ENCODE measurements at places on chromosomes 1 and 21.

GRCh38 chr1:23215751-23216449 lies 1.4 kb downstream of the HTR1D start:
- no peak for DNase-seq

- no peak for DNase-seq
Measured at GRCh38 chr1:171279234-171279633, 30.9 kb downstream of the FMO1 start.

DNA sequence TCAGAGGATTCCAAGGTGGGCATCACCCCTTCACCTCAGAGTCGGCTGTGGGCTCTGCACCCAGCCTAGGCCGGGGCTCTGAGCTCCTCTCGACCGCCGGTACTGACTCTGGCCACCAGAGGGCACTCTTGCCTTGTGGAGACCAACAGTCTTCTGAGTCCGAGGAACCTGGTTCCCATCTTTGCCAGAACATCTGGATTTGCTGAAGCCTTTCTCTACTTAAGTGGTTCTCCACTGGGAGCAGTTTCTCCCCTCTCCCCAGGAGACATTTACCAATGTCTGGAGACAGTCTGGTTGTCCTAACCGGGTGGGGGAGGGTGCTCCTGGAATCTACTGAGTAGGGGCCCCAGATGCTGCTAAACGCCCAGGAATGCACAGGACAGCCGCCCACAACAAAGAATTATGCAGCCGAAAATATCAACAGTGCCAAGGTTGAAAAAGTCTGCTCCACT lies 9.4 kb downstream of the ETV3L start:
- peak; percentile 90 for DNase-seq

- peak; percentile 25 for DNase-seq
Measured at GRCh38 chr1:196393742-196394141, 214.5 kb downstream of the KCNT2 start.

DNA sequence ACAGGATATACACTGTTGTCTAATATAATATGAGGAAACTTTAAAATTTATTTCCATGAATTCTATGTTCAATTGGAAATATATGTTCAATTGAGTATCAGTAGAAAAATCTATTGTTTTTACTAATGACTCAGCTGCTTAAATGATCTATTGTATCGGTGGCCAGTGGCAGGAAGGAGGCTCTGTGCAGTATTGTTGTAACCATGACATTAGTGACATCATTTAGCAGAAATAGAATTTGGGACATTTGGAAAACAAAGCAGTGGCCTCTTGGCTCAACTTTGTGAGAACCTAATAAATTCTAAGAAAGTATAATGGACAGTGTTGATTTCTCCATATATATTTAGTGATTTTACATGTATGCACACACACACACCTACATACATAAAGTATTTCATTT lies 257.4 kb downstream of the PDE4B start:
- DNase-seq: no peak

GRCh38 chr1:64535938-64536835 lies 66.3 kb downstream of the CACHD1 start:
- no peak for DNase-seq

DNA sequence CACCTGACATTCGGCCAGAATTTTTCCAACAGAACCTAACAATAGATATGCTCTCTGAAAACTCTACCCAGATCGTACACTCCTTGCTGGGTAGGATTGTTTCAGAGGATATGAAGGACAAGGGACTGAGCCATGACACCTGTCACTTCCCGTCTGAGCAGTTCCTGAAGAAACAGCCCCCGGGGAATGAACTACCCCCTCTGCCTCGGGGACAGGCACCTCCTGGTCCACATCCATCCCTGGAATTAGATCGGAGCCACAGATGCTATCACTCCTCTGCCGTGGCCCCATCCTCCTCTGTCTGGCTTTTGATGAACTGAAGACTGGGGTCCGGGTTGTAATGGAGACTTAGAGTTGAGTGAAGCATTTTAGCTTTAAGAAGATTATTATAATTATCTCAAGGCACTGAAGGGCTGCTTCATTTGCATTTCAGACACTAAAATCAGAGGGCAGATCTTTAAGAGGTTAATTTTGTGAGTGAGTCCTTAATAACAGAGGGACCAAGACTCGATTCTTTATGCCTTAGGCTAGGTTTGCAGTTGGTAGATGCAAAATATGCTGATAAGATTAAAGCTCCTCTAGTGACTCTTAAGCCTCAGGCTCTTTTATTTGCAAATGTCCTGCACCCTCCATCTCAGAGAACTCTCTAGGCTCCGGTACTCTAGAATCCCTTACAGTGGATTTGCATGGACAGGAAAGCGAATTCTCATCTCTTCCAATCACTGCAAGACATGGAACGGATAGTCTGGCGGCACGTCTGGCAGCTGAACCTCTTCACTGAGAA lies 333.8 kb downstream of the KIF26B start:
- DNase-seq: no peak

DNA sequence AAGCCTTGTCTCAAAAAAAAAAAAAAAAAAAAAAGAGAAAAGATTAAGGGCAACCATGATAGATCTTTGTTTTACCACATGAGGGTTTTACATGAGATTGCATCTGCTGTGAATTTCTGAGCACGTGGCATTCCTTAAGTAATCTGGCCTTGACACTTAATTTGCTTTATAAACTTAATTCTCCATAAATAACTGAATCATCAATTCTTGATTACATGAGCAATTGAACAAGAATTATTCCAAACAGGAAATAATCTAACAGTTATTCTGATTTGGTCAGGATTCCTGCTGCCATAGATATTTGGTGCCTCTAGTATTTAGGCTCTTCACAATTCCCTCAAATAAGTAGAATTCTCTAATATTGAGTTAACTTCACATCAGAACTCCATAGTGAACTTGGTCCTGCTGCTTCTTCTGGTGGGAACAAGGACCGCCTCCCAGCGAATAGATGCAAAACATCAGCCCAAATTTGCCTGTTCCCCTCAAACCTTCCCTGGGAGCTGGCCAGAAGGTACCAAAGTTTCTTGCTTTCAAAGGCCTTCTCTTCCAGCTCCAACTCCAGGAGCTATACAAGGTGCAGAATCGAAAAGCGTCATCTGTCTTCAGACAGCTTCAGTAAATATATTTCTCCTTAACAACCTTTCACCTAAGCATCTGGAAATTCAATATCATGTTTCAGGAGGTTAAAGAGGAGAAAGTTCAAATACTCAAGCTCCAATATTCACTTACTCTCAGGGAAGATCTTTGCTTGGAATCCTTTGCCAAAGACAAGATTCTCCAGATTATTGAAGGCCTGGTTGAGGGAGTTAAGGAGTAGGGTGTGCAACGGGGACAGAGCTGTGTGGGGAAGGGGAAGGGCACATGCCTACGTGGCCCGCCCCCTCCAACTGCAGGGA lies 1.0 kb downstream of the KRTCAP2 start:
- no peak for DNase-seq

DNA sequence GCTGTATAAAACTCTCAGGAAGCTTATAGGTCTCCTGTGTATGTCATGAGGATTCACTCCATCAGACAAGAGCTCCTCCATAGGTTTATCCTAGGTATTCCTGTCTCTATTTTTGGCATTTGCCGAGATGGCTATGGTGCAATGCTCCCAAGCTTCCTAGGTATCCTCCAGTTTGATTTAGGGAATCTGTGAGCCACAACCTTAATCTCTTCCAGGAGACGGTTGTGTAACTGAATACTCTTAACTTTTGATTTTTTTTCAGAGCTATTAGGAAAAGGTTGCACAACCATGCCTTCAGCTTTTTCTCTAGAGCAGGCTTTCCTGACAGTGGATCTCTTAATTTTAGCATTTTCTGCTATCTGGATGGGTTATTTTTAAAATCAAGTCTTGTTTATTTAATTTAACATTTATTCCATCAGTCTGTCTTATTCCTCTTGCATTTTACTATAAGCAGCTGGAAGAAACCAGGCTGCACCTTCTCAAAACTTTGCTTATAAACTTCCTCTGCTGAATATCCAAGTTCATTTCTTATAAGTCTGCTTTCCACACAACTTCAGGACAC lies 69.4 kb upstream of the BACE2 start:
- DNase-seq: no peak

DNA sequence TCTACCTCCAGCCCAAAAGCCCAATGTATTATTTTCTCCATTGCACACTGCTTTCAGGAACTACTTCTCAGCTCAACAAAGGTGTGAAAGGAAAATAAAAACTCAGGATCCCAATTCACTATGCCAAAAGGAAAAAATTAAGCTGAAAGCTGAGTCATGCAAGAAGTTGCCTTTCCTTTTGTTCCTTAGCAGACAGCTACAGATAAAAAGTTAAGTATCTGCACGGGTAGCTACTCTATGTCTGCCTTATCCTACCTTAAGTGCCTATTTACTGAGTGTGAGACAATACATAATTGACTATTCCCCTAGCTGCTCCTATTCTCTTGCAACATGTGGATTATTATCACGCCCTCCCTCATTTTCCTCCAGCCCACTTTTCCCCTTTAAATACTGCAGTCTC lies 84.1 kb downstream of the ADCY10 start:
- DNase-seq: no peak

DNA sequence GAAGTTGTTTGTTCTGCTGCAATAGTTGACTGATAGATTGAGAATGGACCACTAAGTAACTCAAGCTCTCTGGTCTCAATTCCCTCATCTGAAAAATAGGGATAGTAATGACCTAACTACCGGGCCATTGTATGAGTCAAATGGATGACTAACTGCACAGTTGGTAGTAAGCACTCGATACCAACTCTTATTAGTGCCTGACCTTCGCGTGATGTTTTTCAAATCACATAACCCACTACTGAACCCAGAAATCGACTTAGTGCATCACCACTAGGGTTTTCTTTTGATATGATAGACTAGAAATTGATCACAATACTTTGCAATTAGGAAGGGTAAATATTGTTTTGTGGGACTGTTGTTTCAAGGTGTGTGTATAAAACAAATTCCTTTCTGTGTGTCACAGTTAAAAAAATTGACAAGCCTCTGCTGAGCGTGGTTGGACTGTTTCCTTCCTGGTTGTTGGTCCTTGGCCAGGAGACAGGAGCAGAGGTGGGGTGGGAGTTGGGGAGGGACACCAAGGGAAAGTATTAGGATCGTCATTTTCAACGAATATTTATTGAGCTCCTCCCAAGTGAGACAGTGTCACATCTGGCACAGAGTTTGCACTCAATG lies 54.0 kb upstream of the LRP8 start:
- no peak for DNase-seq

- DNase-seq: no peak
Measured at GRCh38 chr1:234737967-234738314, 128.0 kb upstream of the IRF2BP2 start.

- DNase-seq: no peak
Measured at GRCh38 chr1:39995973-39996393, 41.0 kb downstream of the MFSD2A start.

DNA sequence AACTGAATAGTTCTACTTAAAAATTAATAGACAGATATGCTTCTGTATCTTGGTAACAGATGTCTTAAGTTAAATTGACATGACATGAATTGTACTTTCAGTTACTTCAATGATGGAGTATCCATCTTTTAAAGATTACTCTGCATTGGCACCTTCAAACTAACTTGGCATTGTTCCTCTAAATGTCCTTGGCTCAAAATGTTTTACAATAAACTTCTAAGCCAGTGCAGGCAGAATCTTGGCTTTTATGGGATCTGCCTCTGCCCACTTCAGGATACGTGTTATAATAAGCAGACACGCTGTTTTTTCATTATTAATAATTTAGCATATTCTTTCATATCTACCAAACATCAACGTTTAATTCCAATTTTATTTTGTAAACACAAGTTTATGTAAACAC lies 873.4 kb upstream of the ADAMTS5 start:
- DNase-seq: no peak

DNA sequence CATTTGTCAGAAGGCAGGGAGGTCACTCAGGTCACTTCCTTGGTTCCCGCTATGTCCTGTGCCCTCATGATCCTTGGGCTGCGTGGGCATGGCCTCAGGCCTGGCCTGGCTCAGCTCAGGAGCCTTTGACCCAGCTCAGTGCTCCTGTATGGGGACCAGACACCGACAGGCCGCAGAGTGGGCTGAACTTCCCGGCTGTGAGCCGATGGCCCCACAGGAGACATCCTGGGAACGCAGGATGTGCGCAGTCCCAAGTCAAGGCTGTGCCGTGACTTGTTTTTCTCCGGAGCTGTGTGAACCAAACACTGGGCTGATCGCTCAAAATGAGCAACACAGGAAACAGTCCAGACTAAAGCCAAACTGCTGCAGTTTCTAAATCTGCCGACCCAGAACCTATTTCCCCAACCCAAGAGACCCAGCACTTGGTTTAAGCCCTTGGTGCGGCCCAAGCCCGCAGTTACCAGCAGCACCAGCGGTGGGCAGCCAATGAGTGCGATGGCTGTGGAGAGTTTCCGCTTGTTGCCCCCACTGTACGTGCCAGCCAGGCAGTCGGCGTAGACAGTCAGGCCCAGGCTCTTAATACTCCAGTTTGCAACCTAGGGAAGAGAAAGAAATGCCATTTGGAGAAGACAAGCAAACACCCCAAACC lies 92.3 kb upstream of the GCLM start:
- no peak for DNase-seq

DNA sequence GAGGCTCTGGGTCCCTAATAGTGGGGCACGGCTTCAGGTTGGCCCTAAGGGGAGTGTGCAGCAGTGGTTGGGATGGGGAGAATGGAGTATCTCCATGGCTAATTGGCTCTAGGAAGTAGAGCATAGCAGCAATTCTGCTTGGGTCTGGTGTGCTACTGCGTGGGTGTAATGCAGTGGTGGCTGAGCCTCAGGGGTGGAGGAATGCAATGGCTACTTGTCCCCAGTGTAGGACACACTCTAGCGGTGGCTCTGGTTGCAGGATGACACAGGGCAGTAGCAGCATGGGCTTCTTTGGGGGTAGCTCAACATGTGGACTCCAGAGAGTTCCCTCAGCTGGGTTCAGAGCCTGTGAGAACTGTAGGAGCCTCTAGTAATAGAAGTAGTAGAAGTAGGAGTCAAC lies 91.2 kb upstream of the FAM78B start:
- DNase-seq: no peak

GRCh38 chr1:46529031-46529630 lies 22.3 kb downstream of the KNCN start:
- no peak for DNase-seq

GRCh38 chr21:32772281-32773047 lies 909 bp upstream of the PAXBP1 start:
- no peak for DNase-seq

DNA sequence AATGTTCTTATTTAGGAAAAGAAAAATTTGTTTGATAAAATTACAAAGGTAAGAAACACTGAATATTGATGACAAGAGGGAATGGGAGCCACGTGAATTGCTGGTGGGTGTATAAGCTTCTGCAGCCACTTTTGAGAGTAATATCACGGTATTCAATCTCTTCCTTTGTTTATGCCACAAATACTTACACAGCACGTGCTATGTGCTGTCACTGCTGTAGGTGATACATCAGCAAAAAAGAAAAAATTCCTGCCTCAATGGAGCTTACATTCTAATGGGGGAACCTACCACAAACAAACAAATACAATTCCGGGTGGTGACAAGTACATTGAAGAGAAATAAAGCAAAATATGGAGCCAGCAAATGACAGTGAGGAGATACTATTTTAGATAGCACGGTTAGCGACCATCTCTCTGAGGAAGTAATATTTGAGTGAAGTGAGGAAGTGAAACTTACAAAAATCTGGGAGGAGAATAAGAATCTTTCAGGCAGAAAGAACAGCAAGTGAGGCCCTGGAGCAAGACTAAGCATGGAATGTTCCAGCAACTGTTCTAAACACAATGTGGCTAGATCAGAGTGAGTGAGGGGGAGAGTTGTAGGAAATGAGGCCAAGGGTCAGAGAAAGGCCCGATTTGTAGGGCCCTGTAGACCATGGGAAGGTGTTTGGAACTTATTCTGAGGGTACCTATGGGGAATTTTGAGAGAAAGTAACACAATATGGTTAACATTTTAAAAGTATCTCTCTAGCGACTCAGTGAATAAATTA lies 2.6 kb upstream of the FCRLB start:
- DNase-seq: no peak

GRCh38 chr1:191615101-191615821 lies 543.0 kb upstream of the RGS18 start:
- no peak for DNase-seq

Data from heart right ventricle (tissue), 16 donors.